ENCODE measurements at places on chromosomes 2 and 18.

DNA sequence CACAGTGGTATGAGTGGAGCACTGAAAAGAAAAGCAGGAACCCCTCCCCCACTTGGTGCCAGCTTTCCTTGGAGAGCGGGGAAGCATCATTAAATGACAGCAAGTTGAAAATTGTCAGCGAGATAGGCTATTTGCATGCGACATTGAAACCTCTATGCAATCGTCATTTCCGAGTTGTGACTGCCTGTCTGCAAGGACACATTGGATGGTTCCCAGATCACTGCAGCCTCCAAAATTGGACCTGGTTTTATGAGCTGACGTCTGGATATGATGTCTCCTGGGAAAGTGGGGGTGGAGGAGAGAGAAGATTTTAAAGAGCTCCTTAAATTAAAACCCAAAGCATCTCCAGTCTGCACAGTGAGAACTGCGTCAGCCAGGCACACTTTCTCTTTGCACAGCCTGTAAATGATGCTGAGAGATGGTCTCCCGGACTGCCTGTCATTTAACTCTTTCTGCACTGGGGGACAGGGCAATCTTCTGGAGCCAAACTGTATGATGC is 57.8 kb upstream of the KIF5C start:
- peak; percentile 5 for DNase-seq

- no peak for DNase-seq
These were observed 61.7 kb downstream of the CCDC88A start for GRCh38 chr2:55357927-55358326.

DNA sequence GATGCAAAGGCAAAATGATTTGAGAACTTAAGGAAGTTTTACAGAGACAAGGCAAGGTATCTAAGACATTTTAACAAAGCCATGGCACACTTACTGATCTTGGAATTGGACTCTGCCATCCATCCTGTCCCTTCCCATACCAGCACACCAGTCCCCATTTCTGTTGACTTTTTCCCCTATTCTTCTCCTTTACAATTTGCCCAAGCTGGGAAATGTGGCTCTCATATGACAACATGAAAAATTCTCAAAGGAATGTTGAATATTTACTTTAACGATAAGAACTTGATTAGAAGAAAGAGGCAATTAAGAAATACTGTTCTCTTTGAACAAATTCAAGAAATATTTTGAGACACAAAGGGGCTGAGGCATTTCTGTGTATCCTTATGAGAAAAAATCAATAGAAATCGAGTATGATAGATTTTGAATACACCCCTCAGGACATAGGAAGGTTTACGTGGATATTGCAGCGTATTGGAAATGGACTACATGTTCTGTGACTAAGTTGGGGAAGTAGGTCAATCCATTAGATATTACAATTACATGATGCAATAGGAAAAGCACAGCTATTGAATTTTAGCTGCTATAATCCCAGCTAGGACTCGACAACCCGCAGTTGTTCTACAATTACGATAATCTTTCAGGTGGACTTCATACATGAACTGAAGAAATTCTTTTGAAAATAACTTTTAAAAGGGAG is 201.6 kb downstream of the TRIB2 start:
- DNase-seq, result no peak

- peak; percentile 35 for DNase-seq
These were observed 509.6 kb upstream of the RAB6C start for GRCh38 chr2:129469871-129470270.

DNA sequence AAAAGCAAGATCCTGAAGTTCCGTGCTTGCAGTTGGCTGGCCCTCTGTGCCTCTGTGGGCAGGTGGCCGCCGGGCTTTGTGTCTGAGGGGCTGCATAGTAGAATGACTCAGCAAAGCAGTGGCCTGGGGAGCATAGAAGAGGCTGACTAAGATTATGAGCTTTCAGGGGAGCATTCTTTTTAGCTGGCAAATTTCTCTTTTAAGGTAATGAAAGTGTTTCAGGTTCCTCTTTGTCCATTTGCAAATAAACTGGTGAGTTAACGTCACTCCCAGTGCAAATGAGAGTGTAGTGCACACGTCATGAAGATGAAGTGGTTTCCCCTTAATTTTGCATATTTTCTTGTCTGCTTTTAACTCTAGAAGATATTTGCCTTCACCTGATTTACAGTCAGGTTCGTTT is 98.6 kb downstream of the BCL2L11 start:
- DNase-seq, result no peak

DNA sequence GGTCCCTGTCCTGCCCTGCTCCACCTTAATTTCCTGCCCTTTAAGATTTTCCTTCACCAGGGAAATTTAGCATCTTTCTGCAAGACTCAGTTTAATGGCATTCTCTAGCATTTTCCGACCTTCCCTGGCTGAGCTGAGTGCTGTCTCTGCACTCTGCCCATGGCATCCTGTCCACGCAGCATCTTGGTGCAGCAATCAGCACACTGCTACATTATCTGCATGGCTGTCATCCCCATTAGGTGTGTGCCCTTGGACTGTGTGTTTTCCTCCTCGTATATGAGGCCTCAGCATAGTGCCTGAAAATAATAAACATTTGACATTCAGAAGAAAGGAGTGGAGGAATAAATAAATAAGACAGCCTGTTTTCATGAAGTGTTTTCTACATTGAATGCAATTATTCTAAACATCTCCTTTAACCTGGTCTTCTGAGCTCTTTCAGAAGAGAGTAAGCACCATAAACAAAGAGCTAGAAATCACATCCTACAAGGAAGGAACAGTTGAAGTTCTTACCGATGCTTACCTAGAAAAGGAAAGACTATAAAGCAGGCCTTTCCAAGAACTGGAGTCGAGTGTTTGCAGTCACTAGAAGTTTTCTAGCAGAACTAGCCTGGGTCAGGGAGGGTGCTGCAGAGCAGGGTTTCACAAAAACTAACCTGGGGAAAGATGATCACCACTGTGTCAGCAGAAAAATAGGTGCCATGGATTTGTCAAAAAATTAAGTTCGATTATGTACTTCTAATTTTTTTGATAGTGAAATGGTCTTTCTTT is 131.4 kb upstream of the ITGB6 start:
- DNase-seq, result no peak

- peak; percentile 20 for DNase-seq
These were observed at the start of gene CYP27A1 for GRCh38 chr2:218781691-218782527. CYP27A1 (plus strand) TSS chr2:218782147; CDS start chr2:218782183, 36 bp downstream.

DNA sequence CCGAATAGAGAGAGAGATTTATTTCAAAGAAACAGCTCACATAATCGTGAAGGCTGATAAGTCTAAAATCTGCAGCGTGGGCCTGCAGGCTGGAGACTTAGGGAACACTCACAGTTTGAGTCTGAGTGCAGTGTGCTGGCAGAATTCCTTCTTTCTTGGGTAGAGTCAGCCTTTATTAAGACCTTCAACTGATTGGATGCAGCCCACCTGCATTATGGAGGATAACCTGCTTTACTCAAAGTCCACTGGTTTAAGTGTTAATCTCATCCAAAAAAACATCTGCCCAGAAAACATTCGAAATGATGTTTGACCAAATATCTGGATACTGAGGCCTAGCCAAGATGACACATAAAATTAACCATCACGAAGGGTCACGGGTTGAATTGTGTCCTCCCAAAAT is 16.3 kb downstream of the PROC start:
- no peak for DNase-seq

- no peak for DNase-seq
These were observed 67.3 kb upstream of the MAL start for GRCh38 chr2:94958245-94958644.

GRCh38 chr2:218898109-218898878 is 17.6 kb downstream of the WNT10A start:
- DNase-seq, result no peak

DNA sequence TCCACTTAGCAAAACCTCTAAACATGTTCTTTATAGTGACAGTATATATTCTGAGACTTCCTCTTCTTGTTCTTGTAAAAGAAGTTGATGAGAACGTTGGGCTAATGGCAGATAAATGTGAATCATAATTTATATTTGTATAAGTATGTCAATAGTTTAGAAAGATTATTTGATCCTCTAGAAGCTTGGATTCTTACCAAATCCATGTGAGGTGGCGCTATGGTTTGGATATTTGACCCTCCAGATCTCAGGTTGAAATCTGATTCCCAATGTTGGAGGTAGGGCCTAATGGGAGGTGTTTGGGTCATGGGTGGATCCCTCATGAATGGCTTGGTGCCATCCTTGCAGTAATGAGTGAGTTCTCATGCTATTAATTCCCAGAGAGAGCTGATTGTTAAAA is 29.8 kb upstream of the SCN1A start:
- no peak for DNase-seq

DNA sequence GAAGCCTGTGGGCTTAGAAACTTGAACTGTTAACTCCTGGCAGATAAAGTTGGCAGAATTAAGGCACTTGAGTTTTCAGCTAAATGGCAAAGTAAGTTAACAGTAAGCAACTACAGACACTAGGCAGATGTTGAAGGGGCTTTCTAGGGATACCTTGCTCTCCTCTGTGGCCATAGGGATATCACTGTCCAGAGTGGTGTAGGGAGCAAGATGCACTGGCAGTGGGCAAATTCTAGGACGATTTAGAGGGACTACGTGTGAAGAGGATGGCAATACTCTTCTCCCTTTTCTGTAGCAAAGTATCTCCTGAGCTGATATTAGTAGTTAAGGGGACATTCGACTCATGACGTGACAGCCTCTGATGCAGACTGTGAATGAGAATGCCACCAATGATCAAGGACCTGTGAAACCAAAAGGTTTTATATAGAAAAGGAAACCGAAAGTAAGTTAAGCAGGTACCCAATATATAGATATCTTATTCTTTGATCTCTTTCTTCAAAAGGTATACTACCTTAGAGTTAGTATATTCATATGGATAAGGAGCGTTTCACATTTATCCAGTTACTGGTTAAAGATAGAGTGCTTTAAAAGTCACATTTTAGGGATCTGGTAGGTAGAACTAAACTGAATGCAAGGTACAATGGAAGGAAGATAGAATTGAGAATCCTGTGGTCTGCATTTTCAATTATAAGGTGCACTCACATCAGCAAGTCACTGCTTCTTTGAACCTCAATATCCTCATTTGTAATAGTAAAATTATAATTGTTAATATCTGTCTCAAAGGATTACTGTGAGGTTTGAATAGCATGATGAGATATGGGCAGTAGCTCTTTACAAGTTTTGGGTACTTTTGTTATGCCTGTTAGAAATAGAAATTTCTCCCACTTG is 106.4 kb downstream of the KCNH7 start:
- DNase-seq, result no peak

DNA sequence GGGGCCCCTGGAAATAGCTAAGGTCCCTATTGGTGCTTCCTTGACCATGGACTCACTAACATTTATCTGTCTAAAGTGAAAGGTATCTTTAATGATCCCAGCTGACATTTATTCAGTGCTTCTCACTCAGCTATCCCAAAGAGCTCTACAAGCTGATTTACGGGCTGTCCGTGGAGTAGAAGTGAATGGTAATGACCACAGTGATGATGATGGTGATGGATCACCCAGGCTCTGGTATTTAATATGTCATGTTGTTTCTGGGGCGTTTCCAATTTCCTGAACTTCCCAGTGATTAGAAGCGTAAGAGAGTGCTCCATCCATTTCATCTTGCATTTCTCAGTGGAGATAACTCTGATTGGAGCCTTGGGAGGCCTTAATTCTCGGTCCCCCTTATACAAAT is 304.3 kb downstream of the HRH4 start:
- DNase-seq, result no peak

DNA sequence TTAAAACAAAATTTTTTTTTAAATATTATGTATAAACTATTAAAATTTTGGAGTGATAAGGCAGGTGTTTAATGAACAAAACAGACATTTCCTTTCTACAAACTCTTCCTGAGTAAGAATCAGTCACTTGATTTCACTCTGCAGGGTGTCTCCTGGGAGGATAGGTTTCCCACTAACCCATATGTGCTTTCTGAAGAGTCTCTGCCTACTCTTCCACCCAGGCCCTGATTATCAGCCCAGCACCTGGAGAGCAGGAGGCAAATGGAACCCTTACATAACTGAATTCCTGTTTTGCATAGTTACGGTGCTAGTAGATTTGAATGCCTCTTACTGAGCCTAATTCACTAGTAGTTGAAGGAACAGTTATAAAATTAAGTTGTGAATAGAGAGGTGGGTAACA is 1718.6 kb downstream of the SUCLG1 start:
- peak; percentile 6 for DNase-seq

DNA sequence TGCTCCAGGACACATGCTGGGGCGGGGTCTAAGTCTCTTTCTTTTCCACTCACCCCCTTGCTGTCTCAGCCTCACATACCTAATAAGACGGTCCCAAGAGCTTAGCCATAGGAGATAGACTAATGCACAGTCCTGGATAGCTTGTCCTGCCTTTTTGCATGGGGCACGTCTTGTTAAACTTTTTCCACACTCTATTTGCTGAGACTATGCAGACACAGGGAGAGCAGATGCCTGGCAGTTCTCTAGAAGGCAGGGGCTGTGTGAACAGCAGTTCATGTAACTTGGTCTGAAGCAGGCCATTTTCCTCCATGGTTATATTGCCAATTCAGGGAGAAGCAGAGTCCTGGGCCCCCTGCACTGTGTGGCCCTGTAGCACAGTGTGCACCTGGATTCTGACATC is 142.1 kb downstream of the SEPTIN10 start:
- DNase-seq, result no peak

DNA sequence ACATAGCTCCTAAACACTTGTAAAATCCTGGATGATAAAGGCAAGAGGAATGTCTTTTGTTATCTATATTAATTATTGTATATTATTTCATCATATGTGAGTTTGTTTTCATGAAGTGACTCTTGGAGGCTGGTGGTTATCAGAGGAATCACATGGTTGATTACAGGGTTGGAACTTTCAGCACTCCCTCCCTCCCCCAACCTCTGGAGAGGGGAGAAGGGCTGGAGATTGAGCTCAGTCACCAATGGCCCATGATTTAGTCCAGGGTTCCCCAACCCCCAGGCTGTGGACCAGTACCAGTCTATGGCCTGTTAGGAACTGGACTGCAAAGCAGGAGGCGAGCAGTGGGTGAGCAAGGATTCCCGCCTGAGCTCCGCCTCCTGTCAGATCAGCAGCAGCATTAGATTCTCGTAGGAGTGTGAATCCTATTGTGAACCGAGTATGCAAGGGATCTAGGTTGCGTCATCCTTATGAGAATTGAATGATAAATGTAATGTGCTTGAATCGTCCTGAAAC is 37.7 kb downstream of the FBXO48 start:
- DNase-seq, result no peak

DNA sequence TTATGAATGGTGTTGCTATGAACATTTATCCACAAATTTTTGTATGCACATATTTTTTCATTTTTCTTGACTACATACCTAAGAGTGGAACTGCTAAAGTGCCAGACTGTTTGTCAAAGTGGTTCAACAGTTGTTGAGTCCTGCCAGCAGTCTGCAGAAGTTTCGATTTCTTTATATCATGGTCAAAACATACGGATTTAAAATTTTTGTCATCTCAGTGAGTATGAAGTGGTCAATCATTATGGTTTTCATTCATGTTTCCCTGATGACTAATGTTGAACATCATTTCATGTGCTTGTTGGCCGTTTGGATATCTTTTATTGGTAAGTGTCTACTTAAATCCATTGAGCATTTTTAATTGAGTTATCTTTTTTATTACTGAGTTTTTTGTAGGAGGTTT is 39.2 kb downstream of the CCDC138 start:
- no peak for DNase-seq

DNA sequence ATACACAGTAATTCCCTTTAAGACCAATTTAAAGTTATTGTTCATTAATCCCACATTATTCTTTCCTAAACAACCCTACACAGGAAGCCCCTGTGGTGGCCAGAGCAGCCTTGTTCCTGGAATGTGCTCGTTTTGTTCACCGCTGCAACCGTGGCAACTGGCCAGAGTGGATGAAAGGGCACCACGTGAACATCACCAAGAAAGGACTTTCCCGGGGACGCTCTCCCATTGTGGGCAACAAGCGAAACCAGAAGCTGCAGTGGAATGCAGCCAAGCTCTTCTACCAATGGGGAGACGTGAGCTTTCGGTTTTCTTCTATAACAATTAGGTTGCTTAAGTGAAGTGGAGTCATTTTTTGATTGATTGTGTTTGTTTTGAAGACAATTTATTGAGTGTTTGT is 101.0 kb downstream of the UNC80 start:
- peak; percentile 55 for DNase-seq

Measured in caudate nucleus (tissue), 63 donors.